ENCODE measurements at places on chromosomes 5 and 9.

DNA sequence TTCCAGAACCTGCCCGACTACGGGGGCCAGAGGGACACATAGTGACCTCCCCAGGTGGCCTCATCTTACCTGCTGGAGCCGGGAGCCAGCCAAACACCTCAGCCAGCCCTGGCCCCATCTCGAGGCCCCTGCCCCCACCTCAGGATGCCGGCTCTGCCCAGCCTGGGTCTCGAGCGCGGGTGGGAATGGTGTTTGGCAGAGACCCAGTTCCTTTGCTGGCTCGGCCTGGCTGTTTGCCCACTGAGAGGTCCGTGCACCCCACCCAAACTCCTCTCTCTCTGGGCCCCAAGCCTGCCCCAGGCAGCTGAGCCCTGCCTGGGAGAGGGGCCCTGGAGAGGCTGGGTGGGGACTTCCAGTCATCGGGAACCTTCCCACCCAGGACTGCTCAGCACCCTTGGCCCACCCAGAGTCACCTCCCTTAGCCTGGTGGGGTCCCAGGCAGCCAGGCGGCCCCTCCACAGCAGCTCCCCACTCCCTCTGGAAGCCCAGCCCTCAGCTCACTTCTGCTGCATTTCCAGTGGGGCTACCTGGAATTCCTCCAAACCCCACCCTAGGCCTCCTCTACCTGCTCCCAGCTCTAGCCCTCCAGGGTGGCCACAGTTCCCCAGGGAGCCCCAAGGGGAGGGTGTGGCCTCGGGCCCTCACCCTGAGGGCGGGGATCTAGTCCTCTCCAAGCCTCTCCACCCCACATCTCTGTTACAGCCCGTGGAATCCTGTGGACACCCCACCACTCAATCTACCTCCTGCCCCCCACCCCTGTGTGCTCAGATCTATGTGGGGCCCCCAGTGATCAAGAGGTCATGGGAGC is 42.4 kb upstream of the UBAC1 start:
- no peak for DNase-seq

DNA sequence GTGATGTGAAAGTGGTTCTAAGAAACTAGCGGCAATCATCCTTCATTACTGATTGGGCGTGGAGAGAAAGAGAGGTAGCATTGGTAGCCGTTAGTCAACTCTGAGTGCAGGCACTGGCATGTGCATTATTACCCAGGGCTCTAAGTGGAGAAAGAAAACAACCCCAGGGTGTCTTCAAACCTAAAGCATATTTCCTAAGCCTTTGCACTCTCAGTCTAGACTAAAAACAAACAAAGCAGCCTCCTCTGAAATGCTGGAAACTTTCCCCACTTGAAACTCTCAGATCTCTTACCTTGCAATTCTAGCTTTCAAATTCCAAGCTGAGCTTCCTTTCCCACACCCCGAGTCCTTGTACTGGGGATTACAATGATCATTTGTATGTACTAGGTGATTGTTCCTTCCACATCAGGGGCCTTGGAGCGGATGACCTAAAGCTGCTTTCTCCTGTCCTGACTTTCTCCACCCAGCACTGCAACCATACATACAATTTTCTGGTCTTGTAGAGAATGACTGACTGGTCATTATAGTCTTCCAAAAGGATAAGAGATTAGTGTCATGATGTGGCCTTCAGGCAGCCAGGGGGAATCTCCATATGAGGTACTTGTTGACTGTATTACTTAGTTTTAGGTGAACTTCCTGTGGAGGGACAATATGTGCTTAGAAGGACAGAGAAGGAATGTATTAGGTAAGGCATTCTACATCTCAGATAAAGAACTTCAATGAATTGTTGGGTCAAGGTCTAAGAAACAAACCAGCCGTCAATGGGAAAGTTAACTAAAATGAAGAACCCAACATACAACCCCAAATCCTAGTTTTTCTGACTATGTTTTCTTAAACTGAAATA is 98.3 kb upstream of the CDKN2B start:
- no peak for DNase-seq

- no peak for DNase-seq
Observed at GRCh38 chr5:67493676-67494075, 297.1 kb upstream of the CD180 start.

DNA sequence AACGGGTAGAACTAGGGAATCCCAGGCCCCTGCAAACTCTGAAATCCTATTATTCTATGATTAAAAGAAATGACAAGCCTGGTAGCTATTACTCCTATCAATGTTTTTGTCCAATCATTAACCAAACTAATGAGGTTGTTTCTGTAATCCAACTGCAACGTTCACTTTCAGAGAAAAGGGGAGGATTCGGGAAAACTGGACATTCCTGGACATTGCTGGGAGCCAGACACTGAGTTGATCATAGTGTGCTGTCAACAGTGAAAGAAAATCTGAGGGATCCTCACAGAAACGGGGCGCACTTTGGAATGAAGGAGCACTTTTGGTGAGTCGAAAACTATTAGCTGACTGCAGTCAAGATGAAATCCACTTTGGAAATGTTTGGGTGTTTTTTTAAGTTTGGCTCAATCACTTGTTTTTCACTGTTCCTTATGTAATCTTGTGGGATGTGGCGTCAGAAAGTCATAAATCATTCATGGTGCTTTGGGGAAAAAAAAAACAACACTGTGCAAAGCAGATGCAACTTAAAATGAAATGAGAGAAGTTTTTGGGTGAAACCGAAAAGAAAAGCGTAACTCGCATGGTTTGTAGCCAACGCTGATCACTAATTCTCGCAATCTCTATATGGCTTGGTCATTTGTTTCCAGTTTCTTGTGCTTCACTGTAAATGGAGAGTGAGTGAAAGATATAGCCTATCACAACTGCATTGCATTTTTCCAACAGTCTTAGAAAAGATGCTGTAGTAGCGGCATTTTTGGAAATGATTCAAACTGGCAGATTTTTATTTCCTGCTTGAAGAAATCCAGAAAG is 51.2 kb upstream of the ADRA1B start:
- DNase-seq, result no peak

DNA sequence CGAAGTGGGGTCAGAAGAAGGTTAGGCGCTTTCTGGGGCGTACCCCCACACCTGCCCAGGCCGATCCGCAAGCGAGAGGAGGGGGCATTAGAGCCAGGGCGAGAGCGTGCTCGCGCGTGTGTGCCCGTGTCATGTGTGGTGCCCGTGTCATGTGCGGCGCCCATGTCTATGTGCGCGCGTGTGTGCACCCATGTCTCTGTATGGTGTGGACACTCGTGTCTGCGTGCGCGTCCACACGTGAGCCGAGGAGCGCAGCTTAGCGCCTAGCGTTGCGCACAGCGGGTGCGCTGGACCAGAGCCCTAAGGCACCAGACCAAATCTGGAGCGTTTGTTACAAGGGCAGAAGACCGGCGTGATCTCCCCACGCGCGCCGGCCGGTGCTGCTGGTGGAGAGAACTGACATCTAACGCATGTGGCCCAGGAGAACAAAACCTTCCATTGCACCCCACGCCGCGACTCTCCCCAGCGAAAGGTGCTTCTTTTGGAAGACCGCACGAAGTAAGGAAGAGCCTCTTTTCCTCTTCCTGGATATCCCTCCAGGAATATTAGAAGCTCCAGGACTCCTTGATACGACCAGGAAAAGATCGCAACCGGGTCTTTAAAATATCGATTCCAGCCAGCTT is 644 bp downstream of the NIM1K start:
- no peak for DNase-seq

DNA sequence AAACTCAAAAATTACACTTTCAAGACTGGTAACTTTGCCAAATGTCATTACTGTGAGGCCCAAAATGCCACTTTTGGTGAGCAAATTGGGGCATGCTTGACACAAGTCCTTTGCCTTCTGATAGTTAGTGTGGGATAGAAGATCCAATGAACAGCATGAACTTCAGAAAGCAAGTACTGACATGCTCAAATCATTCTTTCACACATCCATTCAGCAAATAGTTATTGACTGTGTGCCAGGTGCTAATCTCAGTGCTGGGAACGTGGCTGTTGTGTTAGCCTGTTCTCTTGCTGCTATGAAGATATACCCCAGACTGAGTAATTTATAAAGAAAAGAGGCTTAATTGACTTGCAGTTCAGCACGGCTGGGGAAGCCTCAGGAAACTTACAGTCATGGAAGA is 247.0 kb downstream of the CHSY3 start:
- DNase-seq, result no peak

Measured in liver (tissue), 10 donors.